ENCODE measurements at places on chromosomes 13 and 19.

- DNase-seq: no peak
Measured at GRCh38 chr13:32205431-32206096, 109.6 kb downstream of the ZAR1L start.

DNA sequence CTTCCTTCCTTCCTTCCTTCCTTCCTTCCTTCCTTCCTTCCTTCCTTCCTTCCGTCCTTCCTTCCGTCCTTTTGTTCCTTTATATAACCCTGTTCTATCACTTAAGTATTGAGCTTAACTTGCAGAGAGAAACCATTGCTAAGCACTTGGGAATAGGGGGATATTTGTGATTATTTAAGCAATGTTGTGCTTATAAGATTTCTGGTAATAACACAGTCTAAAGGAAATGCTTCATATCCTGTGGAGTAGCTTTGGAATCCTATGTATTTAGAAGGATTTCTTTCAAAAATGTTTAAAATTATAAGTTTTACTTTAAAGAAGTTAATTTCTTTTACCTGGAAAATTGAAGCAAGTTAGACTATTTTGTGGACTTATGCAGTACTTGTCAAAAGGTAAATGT lies 209.8 kb downstream of the PCCA start:
- no peak for DNase-seq

- DNase-seq: no peak
Measured at GRCh38 chr19:53086949-53087348, 16.3 kb downstream of the ZNF160 start.

- no peak for DNase-seq
Measured at GRCh38 chr13:105139380-105140285, 1395.8 kb downstream of the EFNB2 start.
